Mesenteric fat pad (tissue), 1 donor: ENCODE measurements at places on chromosomes 4 and X. TPM values are rescaled to one million over a fixed set of nuclear protein-coding genes. Genes with fewer than 3 reads are reported as not detected.

DNA sequence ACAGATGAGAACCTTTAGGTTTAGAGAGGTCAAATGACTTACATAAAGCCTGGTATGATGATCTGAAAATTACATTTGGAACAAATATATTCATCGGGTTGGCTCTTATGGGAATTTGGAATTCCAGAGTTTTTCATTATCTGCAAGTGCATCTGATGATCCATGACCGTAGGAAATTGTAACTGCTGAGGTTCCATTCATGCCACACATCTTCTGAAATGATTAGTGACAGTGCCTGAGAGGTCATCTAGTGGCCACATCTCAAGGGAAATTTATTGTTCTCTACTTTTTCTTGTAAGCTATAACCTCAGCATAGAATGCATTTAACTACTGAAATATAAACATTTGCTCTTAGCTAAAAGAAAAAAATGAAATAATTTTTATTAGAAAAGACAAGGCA is 105.8 kb upstream of the NWD2 start:
- no peak for DNase-seq

DNA sequence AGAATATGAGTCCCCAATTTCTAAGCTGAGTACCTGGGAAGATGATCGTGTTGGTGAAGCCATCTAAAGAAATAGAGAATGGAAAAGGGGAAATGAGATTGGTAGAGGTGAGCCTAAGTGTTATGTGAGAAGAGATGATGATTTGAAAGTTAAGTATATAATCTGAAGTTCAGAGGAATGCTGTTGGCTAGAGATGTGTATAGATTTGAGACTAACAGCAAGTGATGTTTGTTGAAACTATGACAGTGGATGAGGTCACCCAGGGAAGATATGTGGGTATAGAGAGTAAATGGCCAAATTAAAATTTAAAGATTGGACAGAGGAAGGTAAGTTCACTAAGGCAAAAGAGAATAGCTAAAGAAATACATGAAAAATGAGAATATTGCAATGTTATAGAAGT is 324.2 kb downstream of the MAPK10 start:
- no peak for DNase-seq

Gene OCIAD1
- 96.7 TPM for total RNA-seq

DNA sequence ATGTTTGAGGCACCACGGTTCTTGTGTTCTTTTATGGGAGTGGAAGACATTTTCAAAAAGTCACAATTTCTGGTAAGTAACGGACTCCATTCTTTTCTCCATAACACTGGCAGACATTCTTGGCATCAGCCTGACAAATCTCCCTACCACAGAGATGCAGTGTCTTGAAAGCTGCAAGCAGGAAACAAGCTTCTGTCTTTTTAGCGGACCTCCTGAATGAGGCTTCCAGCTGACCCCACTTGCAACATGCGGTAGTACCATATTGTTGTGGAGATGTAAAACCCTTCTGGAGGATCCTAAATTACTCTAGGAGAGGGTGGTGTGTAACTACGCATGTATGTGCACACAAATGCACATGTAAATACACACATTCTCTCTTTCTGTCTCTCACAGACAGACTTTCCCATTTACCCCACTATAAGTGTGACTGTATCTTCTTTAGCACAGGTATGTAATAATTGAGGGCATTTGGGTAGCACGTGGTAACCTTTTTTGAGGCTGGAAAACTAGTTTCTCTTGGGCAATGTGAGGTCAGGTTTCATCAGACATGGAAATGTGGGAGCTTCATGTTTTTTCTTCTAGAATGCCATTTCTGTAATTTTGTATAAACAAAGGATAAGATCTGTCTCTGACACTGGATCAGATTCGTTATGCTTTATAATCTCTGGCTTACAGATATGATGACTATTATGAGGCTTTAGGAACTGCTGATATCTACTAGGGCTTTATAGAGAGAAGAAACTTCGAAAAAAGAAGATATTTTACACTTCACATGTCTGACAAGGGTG is 130.1 kb downstream of the MGST2 start:
- DNase-seq, result no peak

Gene MSL3
- total RNA-seq, result 29.9 TPM

DNA sequence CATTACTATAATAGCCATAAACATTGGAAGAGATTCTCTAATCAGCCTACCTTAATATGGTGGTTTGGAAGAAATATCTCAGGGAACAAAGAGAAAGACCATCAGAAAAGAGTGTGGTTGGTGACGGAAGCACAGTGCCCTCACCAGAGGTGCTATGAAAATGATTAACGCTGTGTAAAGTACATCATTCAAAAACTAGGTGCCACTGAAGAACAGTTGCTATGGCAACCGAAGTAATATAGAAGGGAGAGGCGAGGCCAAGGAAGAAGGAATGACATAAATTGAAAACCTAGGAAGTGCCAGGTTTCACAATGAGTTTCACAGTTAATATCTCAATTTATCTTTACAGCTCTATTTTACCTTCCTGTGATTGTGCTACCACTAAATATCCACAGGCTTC is 57.0 kb upstream of the ARSJ start:
- no peak for DNase-seq

- no peak for DNase-seq
These were observed 27.1 kb upstream of the SLC9B1 start for GRCh38 chr4:103046416-103047290.

Gene COL4A6
- 0.16 TPM for total RNA-seq

Gene TMPRSS11E
- not detected for total RNA-seq

Gene YIPF7
- not detected for total RNA-seq

- DNase-seq, result no peak
These were observed 259.6 kb downstream of the C4orf33 start for GRCh38 chr4:129355516-129355915.

DNA sequence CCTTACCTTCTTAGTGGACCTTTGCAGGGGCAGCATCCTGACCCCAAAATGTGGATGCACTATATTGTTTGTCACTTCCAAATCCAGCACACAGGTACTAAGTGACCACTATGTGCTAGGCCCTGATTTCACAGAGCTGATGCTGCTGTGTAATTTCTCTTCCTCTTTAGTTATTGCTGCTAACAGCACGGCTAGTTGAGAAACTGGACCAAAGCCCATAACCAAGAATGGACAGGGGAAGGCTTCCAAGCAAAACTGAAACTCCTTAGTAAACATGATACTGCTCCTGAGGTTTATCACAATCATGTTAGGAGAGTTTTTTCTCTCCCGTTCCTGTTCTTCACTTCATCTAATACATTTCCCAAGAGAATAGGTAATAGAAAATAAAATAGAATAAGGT is 172.9 kb upstream of the TTC29 start:
- DNase-seq, result no peak

Gene DIAPH2
- 28.1 TPM for total RNA-seq

Gene NPY1R
- 17.2 TPM for total RNA-seq

DNA sequence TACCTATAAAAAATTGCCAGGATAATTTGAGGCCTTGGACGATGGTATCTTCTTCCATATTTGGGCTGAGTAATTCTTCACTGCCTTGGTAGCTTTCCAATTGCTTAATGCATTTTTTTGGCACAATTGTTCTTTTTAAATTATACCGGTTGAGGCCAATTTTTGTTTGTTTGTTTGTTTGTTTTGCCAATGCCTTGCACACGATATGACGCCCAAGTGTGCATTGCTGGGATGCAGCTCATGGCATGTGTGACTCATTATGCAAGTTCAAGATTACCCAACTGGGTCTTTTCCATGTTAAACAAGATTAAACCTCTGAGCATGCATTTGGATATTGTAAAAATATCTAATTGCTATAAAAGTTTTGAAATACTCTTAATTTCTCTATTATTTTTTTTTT is 71.1 kb upstream of the KCNIP4 start:
- DNase-seq, result no peak

DNA sequence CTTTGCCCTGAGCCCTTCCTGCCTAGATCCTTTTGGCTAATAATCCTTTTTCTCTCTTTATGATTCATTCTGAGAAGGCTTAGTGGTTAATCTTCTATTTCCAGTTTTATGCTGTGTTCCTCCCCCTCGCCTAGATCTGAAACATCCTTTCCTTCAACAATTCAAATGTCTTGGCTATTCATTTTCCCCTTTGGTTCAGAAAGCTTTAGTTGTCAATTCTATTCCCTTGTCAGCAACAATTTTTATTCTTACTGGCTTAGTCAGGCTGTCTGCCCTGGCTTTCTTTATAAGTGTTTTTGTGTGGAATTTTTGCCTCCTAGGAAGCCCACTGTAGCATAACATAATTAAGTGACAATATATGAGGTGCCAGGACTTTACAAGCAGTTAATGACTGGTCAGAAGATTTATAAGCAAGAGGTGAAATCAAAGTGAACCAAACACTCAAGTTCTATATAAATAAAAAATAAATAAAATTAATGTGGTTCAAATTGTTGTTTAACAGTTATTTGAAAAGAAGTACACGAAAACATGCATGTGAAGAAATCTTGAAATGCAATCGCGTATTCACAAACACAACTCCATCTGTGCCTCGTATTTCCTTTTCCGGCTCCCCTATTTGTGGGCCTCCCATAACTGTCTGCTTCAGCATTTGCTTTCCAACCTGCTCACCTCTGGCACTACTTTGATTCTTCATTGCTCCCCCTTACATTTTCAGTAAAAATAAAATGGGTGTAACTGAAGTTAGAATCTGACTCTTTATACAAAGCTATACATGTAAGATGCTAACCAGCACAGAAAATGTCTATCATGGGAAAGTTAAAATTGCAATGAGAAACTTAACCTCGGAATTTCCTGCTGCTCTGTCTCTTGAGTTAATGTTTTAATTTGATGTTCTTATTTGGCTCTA is 235.4 kb downstream of the SPRY1 start:
- no peak for DNase-seq

DNA sequence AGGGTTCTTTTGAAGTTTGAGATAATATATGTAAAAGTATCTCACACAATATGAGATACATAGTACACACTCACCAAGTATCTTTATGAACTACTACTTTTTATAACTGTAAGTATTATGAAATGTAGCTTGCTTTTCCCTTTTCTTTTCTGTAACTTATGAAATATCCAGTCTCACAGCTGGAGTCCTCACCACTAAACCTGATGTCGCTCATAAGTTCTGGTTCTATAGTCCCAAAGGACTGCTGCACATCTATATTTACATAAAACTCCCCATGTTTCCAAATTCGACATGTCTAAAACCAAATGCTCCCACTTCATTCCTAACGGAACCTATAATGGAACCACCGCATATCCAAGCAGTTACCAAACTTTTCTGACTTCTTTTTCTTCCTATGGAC is 186.5 kb upstream of the SLC7A11 start:
- no peak for DNase-seq

DNA sequence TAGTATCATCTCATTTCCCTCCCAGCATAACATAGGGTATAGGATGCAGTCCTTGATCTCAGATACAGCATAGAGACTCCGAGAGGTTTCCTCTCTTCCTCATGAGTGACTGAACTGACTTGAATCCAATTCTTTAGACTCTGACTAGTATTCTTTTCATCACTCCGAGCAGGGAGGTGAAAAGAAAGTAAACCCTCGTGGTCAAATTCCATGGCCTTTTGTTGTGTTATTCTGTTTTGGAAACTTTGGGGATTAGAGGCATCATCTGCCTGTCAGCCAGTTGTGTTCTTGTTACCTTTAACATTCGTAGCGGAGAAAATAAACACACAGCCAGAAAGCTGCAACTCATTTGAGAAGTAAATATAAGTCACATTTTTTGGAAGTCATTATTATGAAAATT is 206.6 kb downstream of the ARHGAP10 start:
- no peak for DNase-seq

- DNase-seq, result no peak
These were observed 12.4 kb downstream of the NSD2 start for GRCh38 chr4:1883583-1883982.

GRCh38 chr4:67250131-67250896 is 295.0 kb downstream of the CENPC start:
- no peak for DNase-seq

- DNase-seq, result no peak
These were observed 15.2 kb upstream of the ANXA10 start for GRCh38 chr4:168076989-168077725.

DNA sequence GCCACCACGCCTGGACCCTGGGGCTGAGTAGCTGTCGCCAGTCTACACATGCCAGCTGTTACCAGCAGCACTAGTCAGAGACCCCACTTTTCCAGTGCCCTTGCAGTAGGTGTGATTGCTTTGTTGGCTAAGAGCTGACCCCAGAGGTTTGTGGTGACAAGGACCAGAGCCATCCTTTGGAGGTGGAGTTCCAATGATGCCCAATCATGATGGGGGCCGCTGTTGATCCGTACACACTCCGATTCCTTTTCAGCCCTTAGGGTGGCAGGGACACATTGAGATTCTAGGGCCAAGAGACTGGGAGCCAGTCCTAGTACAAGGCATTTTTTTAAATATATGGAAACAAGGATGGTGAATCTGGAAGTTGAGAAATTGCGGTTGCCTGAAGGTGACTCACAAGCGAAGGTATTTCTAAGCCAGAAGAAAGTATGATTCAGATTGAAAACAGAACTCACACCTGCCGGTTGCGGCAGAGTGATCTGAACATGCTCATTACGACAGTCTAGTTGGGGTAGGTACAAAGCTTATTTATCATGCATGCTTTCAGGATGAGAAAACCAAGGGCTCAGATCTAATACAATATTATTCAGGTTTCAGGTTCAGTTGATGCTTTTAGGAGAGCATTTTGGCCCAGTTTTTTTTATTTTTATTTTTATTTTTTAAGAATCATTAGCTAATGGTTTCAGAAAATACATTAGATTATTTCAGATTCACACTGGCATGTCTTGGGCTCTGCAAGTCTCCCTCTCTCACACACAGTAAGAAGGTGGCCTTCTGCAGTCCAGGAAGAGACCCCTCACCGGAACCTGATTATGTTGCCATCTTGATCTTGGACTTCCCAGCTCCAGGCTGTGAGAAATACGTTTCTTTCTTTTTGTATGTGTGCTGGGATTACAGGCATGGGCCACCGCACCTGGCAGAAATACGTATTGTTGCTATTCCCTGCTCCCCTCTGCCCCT is 43.4 kb downstream of the SHROOM2 start:
- DNase-seq, result no peak

Gene AMTN
- not detected for total RNA-seq

DNA sequence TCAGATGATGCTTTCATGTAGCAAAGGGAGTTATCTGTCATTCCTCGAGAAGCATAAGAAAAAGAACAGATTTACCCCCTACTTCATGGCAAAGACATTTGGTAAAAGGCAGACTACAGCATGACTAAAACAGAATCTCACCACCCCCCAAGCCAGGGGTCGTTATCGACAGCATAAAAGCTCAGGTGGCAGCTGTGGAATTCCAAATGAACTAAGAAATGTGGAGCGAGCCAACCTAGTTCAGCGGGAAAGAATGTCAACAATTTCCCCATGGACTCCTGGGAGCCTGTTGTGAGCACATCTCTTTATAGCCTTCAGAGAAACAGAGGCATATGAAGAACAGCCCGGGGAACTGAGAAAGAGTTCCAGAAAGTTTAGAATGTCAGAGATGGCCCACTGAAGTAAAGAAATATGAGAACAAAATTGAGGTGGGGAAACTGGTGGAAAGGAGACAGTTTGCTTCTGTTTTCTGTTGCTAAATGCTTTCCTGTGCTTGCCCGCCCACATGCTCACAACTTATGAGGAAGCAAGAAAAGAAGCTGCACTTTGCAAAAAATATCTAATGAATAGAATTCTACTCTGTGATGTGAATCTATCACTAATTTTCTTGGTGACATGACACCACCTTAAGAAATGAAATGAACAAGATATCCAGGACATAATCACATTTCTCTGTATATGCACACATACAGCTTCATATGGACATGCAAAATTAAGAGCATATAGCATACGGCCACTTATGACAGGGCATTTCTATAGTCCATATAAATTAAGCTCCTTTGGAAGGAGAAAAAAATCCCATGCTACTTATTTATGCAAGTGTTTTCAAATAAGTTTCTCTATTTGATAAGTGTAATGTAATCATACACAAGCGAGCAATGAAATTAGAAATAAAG is 135.3 kb upstream of the MID1 start:
- no peak for DNase-seq

GRCh38 chr4:115803825-115804224 is 690.4 kb upstream of the NDST4 start:
- DNase-seq, result no peak
